ENCODE measurements at places on chromosomes 4 and X. TPM values are rescaled to one million over a fixed set of nuclear protein-coding genes. Genes with fewer than 3 reads are reported as not detected.

DNA sequence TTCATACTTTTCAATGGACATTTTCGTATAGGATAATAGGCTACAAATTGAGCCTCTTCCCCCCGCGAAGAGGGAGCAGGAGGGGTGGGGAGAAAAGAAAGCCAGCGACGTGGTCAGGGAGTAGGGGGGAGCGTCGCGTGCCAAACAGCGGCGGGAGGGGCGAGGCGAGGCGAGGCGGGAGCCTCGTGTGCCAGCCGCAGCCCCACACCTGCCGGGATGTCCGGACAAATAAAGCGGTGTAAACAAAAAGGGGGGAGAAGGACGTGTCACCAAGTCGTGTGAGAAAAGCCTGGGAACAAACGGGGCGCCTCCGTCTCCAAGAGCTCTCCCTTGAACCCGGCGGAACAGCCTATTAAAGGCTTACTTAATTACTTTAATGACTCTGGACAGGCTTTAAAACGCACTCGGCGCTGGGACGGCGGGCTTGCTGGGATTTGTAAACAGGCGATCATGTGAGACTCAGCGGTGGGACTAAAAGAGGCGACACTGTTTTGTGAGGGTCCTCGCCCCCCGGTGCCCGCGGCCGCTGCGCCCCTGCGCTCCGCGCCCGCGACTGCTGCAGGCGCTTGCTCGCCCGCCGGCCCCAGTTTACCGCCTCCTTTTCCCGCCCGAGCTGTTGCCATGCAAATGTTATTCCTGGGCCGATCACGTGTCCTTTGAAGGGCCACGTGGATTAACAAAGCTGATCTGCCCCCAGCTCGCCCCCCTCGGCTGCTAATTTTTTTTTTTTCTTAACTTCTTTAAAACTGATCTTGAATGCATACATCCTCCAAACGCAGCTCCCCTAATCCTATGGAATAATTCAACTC lies at the start of gene HELT:
HELT (plus strand) TSS at position 527 of the 809 bp plus-strand sequence. CDS start 439 bp downstream, outside the sequence.
- H3K27ac ChIP-seq = no peak within 1 kb of the TSS
- H3K4me1 ChIP-seq = no peaks in the 10 kb centered on the region
- peaks cover 91% of the 10 kb centered on the region for H3K27me3 ChIP-seq

GRCh38 chrX:69503228-69503781 lies 821 bp upstream of the NALF2 start:
- H3K27ac ChIP-seq = no peak overlapping the region
- no peak for DNase-seq
- no peak overlapping the region for H3K4me3 ChIP-seq
- H3K4me1 ChIP-seq = no peaks in the 10 kb centered on the region
- peaks cover 5% of the 10 kb centered on the region for H3K27me3 ChIP-seq

DNA sequence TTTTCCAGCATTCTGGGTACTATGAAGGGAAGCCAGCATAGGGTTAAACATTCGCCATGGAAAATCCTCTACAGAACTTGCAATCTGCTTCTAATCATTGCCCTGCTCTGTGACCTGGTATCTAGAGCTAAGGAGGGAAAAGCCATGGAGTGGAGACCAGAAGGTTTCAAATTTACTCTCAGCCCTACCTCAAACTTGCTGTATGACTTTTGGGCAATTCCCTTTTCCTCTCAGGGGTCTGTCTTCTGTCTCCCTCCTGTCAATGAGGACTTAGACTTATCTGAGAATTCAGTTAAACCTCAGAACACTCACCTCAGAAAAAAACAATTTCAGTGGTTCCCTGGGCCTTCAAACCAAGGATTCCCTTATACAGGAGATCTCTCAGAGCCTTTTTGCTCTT lies 29.1 kb downstream of the ARHGEF9 start:
- DNase-seq = no peak
- no peak overlapping the region for H3K27ac ChIP-seq
- H3K4me1 ChIP-seq = peaks cover 7% of the 10 kb centered on the region
- no peaks in the 10 kb centered on the region for H3K36me3 ChIP-seq
- peak overlapping the region; percentile 34 for H3K4me3 ChIP-seq

DNA sequence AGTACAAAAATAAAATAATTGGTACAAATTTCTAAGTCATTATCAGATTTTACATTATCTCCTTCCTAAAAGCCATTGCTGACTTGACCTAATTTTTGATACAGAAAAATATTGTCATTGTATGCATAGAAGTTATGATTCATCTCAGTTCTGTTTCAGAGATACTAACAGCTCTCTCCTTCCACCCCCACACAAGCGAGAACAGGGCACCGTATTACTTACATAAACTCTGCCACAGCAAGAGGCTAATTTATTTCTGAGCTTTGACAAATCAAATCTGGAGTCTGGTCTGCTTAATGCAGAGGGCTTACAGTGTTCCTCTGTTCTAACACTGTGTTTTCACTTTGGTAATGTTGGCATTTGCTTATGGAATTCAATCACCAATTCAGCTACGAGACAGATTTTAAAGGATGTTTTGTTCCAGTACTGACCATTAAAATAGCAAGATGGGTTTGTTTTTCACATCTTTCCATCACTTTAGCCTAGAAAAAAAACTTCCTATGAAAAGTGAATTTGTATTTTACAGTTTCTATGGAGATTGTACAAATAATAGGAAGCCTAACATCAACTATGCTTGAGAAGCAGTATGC lies 181.8 kb downstream of the USP46 start:
- H3K4me1 ChIP-seq = no peaks in the 10 kb centered on the region
- H3K27me3 ChIP-seq = no peaks in the 10 kb centered on the region
- DNase-seq = no peak

DNA sequence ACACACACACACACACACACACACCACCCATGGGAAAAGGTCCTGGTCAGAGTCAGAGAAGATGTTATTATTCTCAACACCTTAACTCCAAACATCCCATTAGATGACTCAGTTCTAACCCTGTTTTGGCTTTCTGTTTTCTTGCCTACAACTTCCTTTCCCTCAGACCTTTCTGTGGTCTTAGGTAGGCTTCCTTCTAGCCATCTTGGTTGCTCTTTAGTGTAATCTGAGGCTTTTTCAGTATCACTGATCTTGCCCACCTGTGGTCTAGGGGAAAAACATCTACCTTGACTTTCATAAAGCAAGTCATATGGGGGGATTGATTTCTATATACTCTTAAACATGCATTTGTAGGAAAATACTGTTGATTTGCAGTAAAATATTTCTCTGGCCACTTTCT lies 56.9 kb downstream of the ATG4A start:
- no peaks in the 10 kb centered on the region for H3K27me3 ChIP-seq
- no peak overlapping the region for H3K4me3 ChIP-seq
- DNase-seq = no peak
- no peaks in the 10 kb centered on the region for H3K36me3 ChIP-seq
- no peaks in the 10 kb centered on the region for H3K4me1 ChIP-seq

The EOLA2 gene
- total RNA-seq = 36.4 TPM

- no peak overlapping the region for H3K4me3 ChIP-seq
- H3K4me1 ChIP-seq = no peaks in the 10 kb centered on the region
- no peaks in the 10 kb centered on the region for H3K36me3 ChIP-seq
- H3K27me3 ChIP-seq = no peaks in the 10 kb centered on the region
- no peak overlapping the region for H3K27ac ChIP-seq
These were observed 7.1 kb downstream of the TASL start for GRCh38 chrX:30570505-30570904.

The MAGEA3 gene
- total RNA-seq = 0.58 TPM

The TGIF2LX gene
- total RNA-seq = not detected

DNA sequence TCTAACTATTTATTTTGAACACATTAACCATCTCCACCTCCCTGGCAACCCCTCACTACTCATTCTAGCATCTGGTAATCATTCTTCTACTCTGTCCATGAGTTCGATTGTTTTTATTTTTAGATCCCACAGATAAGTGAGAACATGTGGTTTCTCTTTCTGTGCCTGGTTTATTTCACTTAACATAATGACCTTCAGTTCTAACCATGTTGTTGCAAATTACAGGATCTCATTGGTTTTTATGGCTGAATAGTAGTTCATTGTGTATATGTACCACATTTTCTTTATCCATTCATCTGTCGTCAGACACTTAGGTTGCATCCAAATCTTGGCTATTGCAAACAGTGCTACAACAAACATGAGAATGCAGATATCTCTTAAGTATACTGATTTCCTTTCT lies 33.4 kb upstream of the FAM47B start:
- no peaks in the 10 kb centered on the region for H3K36me3 ChIP-seq
- DNase-seq = no peak
- H3K4me1 ChIP-seq = no peaks in the 10 kb centered on the region
- no peaks in the 10 kb centered on the region for H3K27me3 ChIP-seq
- no peak overlapping the region for H3K4me3 ChIP-seq

The DUSP9 gene
- total RNA-seq = 0.20 TPM
